ENCODE measurements at places on chromosomes 1 and 21.

DNA sequence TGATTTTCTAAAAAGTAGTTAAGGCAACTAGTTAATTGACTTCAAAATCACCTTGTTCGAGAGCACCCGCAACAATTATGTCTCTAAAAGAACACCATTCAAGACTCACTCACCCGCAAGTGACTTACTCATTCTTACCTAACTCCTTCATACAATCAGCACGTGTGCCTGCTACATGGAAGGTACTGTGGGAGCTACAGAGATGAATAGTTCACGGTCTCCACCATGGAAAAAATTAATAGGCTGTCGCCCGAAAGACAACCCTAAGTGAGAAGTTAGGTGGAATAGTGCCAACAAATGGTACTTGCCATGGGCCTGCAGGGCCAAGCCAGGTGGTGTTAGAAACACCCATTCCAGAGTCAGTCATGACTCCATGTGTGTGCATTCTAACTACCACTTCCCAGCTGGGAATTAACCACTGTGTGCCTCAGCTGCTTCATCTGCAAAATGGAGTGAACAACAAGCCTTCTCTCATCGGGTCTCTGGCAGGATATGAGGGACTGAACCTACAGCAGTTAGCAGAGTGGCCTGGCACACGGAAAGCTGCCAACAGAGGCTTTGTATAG is 7.1 kb downstream of the SSBP3 start:
- DNase-seq, result no peak

DNA sequence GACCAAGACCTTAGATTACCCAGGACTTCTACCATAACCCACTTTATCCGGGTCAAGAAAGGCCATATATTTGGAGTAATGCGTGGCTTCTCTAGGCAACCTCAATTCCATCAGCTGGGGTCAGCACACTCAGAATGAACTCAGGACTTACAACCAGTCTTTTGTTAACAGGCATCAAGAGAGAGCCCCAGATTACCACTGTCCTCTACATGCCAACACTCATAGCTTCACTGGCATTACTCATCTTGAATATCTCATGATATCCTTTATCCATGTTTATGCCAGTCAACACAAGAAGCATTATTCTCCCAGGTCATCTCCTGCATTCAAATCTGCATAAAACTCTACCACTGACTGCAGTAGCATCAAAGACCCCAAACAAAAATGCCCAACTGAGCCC is 6.6 kb upstream of the FCGR2A start:
- DNase-seq, result no peak

DNA sequence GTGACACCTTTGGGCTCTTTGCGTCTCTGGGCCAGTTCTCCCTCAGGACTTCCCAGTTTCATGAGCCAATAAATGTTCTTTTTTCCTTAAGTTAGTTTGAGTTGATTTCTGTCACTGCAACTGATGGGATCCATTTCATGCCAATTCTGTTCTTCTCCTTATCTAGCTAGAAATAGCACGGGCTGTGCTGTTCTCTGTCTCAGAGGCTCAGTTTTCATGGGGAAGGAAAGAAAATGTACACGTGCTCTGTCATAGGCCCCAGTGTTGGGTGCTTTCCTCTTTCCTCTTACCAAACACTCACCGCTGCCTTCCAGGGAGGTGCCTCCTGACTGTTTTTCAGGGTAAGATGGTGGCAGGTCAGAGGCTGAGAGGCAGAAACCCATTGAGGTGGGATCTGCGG is 43.2 kb upstream of the ACTL8 start:
- no peak for DNase-seq

GRCh38 chr1:184380468-184380867 is 6.4 kb upstream of the C1orf21 start:
- no peak for DNase-seq

GRCh38 chr1:68111519-68112436 is 61.4 kb upstream of the DIRAS3 start:
- peak; percentile 77 for DNase-seq

DNA sequence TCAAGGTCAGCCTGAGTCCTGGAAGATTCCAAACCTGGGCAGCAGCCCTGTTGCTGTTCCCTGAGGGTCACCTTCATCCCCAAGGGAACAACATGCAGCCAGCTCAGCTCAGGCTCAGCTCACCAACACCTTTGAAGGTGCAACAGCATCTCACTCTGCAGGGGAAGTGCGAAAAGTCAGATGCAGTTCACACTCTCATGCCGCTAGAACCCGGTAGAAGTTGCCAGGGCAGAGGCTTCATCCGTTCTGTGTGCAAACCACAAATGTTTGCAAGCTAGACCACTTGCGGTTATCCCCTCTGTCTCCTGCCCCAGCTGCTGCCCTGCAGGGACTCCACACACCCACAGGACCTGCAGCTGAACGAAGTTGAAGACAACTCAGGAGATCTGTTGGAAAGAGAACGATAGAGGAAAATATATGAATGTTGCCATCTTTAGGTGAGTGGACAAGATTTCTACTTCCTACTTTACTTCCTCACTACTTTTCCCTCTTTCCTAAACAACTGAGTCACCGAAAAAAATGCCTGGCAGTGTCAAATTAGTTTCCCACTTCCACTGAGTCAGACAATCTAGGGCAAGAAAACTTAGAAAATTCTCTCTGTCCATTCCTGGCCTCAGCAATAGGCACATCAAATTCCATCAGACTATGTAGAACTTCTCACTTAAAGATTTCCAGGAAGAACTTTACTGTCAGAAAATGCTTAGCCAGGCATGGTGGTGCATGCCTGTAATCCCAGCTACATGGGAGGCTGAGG is 1.8 kb upstream of the FCRL6 start:
- DNase-seq, result no peak

DNA sequence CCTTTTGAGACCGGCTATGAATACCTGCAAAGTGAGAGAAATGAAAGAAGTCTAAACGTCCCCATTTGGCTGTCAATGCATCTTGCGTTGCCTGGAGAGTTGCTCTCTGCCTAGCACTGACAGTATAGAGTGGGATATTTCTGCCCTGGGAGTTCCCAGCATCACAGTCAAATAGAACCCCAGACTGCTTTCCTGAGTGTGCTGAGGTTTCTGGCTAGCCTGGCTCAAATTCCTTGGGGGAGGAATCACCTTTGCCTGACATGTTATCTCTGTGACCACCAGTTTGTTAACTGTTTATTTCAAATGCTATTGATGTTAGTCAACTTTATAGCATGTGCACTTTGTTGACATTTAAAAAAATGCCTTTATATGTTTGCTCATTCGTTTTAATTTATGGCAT is 212.0 kb upstream of the FAM78B start:
- no peak for DNase-seq

DNA sequence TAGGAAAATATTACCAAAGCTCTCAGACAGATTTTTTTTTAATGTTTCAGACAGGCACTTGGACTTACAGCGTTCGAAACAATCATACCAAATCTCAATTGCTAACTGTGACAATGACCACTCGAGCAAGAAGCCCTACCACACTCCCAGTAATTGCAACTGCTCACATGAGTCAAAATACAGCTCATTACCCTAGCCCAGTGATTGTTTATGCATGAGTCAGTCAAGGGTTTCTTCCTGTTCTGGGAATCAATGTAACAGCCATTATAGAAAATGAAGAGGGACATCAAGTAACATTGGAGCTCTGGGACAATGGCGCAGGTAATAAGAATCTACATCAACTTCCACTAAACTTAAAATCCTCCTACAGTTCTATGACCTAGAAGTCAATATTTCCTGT is 56.1 kb upstream of the SH3GLB1 start:
- DNase-seq, result no peak

DNA sequence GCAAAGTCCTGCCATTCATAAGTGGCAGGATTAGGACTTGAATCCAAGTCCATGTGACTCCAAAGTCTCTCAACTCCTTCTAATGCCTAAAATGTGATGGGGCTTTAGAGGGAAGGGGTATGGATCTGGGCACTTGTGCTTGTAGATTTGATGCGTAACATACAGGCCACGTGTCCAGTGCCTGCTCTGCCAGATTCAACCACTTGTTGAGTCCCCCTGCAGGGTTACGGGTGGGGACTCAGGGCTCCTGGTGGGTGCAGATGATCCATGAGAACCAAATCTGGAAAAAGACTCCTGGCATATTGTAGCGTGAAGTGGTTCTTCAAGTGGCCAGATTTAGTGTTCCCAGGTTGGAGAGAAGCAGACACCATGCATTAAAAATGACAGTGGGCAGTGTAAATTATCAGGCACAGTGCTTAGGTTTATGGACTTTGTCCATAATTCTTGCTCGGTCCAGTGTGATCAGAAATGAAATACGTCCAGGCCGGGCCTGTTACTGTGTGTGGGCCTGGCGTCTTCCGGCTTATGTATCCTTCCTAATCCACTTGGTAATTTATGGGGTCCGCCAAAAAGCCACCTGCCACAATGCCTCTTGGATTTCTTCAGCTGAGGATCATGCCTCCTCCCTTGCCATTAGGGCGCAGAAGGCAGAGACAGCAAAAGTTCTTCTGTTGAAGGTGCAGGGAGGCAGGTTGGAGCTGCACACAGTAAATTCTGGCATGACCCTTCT is 51.2 kb upstream of the LRP8 start:
- no peak for DNase-seq

DNA sequence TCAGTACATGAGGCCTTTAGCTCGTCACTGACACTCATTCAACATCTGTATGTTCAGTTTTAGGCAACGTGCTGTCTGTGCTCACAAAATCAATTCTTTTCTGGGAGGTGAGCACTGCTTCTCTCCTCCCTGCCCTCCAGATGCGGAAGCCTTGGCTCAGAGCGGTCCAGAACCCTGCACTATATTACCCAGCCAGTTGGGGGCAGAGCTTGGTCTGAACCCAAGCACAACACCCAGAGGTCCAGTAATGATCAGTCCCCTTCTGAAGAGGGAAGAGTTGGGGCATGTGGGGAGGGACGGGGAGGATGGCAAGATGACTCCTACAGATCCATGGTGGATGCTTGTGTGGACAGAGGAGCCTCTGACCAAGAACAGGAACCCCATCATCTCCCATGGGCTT is 5.6 kb upstream of the DSCAM start:
- no peak for DNase-seq

DNA sequence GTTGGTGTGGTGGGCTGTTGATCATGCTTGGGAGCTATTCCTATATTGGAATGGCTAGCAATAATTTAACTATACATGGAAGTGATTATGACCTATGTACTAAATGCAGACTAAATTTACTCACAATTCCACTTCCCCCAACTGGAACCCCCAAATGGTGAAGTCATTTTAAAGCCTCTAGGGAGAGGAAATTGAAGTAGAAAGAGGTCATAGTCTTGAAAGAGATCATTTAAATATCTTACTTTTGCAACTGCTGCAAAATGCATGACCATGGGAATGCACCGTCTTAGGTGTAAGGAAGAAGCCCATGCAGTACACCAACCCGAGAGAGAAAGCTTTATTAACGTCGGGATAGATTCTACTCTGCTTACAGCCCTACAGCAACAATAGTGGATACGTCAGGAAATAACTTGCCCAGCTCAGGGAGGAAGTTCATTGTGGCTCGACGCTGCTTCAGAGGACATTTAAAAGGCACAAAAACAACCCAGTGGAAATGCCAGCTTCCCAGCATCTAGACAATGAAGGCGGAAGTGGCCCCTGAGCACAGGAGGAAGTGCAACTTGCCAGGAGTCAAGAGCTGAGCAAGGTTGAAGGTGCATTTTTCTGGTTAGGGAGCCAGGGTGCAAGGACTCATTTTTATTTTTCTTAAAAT is 26.5 kb downstream of the CYYR1 start:
- DNase-seq, result peak; percentile 6

DNA sequence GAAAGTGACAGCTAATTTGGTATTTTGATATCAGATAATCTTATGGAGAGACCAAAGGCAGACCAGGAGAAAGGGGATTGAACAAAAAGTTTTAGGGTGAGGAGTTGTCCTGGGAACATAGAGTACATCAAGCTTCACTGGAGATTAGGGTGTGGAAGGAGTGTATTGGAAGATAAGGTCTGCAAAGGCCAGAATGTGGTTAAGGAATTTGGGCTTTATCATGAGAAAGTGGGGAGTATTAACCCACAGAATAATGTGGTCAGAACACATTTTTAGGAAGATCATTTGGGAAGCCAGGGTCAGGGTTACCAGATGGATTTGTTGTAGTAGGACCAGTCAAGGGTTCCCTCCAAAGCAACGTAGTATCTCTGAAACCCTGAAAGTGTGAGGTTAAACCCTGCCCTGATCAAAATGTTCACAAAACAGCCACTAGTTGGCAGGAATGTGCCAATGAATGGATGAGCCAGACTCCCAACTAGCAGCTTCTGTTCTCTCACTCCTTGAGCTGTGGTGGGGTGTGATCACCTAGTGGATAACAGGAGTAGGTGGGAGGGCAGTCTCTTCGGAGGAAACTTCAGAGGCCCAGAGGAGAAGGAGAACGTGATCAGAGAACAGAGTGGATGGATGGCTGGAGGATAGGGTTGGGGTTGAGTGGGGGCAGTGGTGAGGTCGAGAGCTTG is 35.8 kb downstream of the SLC2A1 start:
- peak; percentile 28 for DNase-seq

GRCh38 chr1:210730023-210730422 is 401.3 kb downstream of the HHAT start:
- no peak for DNase-seq

GRCh38 chr1:20508411-20508771 is 440 bp upstream of the MUL1 start:
- DNase-seq, result no peak

DNA sequence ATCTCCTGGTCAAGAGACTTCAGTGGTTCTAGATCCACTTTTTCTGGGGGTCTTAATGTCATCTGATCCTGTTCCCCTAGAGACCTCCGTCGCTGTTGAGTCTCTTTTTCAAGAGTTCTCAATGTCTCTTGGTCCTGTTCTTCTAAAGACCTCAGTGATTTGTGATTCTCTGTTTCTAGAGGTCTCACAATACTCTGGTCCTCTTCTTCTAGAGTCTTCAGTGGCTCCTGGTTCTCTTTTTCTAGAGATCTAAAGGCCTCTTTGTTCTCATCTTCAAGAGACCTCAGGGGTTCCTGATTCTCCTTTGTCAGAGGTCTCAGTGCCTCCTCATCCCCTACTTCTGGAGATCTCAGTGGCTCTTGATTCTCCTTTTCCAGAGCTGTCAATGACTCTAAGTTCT is 5.4 kb downstream of the NES start:
- DNase-seq, result no peak

- no peak for DNase-seq
These were observed 41.3 kb downstream of the ADAMTS5 start for GRCh38 chr21:26925636-26926035.

DNA sequence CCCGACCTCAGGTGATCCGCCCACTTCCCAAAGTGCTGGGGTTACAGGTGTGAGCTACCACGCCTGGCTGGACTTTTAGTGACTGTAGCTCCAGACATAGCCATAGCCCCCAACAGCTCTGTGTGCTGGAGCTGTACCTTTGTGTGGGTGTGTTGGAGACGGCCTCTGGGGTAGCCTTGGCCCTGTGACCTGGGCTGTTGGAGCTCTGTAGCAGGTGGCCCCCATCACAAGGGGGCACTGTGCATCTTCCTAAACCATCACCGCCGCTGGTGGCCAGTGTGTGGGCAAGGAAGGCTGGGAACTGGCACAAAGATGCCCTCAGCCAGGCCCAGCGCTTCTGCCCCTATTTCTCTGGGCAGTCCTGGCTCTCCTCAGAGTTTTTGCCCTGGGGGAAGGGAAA is 38.4 kb upstream of the FOXO6 start:
- no peak for DNase-seq

Measured in hypothalamus (tissue), 51 donors.